ENCODE measurements at places on chromosomes 12 and 14.

GRCh38 chr14:104805326-104805678 lies 4.4 kb downstream of the ZBTB42 start:
- no peak for DNase-seq

- DNase-seq = no peak
Observed at GRCh38 chr12:71010143-71010479, 89.6 kb upstream of the PTPRR start.

- no peak for DNase-seq
Observed at GRCh38 chr12:7067096-7067495, 6.6 kb downstream of the C1S start.

- no peak for DNase-seq
Observed at GRCh38 chr12:120367233-120367923, 1.6 kb downstream of the MSI1 start.

DNA sequence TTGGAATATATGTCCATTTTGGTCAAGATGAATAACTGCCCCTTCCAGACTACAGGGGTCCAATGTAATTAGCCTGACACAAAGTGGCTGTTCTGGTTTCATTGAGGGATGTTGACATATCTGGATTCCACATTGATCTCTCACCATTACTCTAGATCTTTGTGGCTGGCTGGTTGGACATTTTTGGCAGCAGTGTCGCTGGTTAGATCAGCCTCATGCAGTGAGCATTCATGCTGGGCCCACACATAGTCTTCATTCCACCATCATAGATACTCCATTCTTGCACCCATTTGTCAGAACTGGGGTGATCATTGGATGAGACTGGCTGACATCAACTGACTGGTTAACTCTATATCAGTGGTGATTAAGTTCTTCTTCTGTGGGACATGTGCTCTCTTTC lies 74.4 kb downstream of the MGST1 start:
- no peak for DNase-seq

DNA sequence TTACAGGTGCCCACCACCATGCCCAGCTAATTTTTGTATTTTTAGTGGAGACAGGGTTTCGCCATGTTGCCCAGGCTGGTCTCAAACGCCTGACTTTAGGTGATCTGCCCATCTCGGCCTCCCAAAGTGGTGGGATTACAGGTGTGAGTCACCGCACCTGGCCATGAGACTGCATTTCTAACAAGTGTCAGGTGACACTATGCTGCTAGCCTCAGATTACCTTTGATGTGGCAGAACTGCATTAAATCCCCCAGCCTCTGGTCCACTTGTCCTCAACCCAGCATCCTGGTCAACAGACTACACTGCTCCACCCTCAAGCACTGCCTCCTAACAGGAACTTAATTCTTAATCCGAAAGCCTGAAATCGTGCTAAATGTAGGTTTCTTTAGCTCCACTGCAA lies 13.1 kb downstream of the LGMN start:
- no peak for DNase-seq

Measured in amygdala (tissue), 56 donors.